ENCODE measurements at places on chromosomes 3 and 15.

GRCh38 chr3:147423798-147424580 is 14.8 kb downstream of the ZIC1 start:
- no peak for DNase-seq

- no peak for DNase-seq
Observed at GRCh38 chr3:110677506-110677905, 394.1 kb upstream of the NECTIN3 start.

- DNase-seq, result no peak
Observed at GRCh38 chr3:121698901-121699300, 38.2 kb upstream of the HCLS1 start.

GRCh38 chr15:59703979-59704796 is 15.1 kb upstream of the BNIP2 start:
- no peak for DNase-seq

GRCh38 chr3:23859012-23859743 is 53.4 kb downstream of the UBE2E1 start:
- no peak for DNase-seq

GRCh38 chr3:101521211-101521701 is 8.2 kb upstream of the SENP7 start:
- no peak for DNase-seq
